ENCODE measurements at places on chromosomes 2 and 18.

- no peak for DNase-seq
These were observed 5.9 kb upstream of the SCYGR2 start for GRCh38 chr2:227592694-227593387.

GRCh38 chr2:125710561-125710960, 945.4 kb upstream of the GYPC start:
- no peak for DNase-seq

- DNase-seq, result no peak
These were observed 38.6 kb downstream of the SS18 start for GRCh38 chr18:26051843-26052242.

DNA sequence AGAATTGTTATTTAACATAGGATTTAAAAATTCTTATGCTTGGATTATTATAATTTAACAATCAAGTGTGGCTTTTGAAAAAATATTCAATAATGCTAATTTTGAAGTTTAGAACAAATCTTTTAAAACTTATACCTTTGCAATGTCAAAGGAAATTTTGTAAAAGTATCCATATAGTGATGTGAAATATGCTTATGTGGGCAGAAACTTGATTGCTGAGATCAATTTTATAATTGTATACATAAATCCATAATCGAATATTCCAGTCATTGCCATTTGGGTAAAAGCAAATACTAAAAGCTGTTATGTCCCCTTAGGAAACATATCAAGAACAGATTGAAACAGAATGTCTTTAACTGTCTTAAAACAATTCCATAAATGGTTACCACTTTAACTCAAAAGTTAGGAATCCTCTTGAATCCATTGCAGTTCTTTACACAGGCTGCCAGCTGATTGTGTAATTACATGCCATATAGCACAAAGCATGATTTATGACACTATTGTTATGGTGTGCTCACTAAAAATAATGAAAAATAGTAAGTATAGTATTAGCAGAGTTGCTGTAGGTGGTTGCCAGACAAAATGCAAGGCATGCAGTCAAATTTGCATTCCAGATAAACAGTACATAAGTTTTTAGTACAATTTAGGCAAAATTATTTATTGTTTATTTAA, 24.2 kb downstream of the PLCL1 start:
- no peak for DNase-seq

DNA sequence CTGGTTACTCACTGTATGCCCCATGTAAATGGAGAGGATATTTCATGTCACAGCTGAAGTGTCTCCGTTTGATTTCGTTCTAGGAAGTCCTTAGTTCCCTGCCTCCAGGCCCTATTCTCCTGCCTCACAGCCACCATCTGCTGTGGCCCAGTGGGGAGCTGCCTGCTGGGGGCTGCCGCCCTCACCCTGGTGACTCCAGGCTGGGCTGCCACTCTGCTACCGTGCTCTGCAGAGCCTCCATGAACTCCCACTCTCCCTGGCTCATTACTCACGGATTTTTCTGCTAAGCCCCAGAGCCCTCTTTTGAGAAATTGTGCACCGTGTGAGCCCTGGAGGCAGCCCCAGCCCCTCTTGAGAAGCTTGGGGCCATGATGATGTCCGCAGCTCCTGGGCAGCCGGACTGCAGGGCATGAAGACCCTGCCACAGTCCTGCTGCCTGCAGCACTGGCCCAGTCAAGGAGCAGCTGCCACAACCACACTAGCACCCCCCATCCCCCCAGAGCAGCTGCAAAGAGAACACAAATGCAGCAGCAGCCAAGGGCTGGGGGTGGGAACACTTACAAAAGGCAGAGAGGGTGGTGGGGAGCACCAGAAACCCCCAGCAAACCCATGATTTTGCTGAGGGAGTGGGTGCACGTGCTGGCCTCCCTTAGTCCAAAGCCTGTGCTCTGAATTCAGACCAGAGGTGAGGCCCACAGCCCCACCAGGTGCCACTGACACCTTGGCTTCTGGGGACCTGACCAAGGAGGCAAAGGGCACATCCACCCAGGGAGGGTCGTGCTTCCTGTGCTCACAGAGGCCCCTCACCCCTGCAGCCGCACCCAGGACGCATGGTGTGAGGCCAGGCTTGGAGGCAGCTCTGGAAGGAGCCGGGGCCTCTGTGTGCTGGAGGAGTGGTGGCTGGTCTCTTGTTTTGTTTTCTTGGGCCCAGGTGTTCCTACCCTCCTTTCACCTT, 270.2 kb upstream of the RAB6C start:
- DNase-seq, result no peak

GRCh38 chr2:3728104-3729054, 25.0 kb downstream of the DCDC2C start:
- DNase-seq, result no peak

DNA sequence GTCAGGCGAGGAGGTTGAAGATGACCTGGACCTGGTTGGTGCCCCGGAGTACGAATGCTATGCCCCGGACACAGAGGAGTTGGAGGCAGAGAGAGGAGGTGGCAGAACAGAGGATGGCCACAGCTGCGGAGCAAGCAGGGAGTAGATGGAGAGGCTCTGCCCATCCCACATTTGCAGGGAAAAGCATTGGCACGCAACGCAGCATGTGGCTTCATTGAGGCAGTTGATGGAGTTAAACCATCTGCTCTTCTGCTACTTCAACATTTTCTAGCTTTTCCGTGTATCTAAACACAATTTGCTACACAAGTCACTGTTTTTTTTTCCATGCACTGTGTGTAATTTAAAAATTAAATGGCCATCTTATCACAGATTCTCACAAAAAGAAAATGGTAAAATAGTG, 11.8 kb downstream of the RBFA start:
- DNase-seq, result no peak

- no peak for DNase-seq
These were observed 97.0 kb upstream of the FN1 start for GRCh38 chr2:215532844-215533243.

GRCh38 chr2:241372361-241372992, 16.4 kb downstream of the FARP2 start:
- DNase-seq, result no peak

- DNase-seq, result no peak
These were observed 8.6 kb upstream of the PRKD3 start for GRCh38 chr2:37333256-37333655.

DNA sequence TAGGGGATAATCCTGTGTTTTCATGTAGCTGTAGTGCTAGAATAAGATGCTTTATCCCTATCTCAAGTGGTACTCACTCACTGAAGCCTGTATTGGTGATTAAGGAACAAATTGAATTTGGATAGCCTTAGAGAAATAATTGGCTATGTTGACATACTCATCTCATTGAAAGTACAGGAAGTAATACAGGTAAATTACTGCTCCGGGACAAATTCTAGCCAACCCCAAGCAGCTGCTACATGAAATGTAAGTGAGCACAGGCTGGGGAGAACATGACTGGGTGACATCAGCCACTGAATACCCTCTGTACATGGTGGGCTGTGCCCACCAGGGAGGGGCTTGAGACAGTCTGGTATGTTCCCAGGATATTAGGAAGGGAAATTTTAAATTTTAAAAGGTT, 188.4 kb upstream of the RASGRP3 start:
- DNase-seq, result no peak

GRCh38 chr2:112639936-112640335, 5.8 kb upstream of the SLC20A1 start:
- DNase-seq, result no peak

DNA sequence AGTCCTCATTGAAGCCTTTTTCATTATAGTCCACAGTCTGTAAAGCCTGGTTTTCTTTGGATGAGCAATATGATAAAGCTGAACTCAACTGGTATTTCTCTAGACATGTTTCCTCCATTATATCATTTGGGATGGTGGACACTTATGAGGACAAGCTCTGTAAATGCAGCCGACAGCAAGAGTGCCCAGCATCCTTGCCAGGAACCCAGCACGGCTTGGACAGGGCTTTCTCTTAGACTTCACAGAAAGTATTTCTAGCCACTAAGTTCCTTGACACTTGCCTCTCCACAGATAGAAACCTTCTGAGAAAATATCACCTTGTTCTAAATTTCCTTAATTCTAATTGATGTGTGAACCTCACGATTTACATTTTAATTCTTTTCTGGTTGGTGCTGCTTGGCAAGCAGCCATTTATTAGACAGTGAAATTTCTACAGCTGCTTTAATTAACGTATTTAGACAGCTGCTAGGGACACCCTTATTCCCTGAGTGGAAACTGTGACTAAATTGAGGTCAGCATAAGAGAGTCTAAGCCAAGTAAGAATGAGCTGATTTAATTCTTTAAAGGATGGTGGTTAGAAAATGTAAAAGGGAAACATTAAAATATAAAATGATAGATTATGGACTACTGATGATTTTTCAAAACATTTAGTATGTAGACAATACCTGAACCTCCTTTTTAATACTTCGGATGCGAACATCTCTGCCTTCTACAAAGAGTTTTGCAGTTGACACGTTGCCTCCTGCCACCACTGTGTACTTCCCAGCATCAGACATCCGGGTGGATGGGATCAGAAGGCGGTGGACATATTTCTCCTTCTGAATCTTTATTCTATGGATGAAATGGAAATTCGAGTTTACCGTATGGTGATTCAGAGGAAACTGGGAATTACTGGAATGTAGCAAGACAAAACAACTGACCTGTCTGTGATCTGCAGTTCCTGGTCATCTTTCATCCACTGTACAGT, 39.8 kb downstream of the TTN start:
- no peak for DNase-seq

GRCh38 chr18:46220116-46220515, 115.9 kb downstream of the HAUS1 start:
- DNase-seq, result no peak

Data from stimulated activated CD4-positive, alpha-beta T cell treated with anti-CD3 and anti-CD28 coated beads, Interleukin-15, amount 100 ng/mL, for 24 hours (primary cell).